ENCODE measurements at places on chromosomes 16 and 17. TPM values are rescaled to one million over a fixed set of nuclear protein-coding genes. Genes with fewer than 3 reads are reported as not detected.

DNA sequence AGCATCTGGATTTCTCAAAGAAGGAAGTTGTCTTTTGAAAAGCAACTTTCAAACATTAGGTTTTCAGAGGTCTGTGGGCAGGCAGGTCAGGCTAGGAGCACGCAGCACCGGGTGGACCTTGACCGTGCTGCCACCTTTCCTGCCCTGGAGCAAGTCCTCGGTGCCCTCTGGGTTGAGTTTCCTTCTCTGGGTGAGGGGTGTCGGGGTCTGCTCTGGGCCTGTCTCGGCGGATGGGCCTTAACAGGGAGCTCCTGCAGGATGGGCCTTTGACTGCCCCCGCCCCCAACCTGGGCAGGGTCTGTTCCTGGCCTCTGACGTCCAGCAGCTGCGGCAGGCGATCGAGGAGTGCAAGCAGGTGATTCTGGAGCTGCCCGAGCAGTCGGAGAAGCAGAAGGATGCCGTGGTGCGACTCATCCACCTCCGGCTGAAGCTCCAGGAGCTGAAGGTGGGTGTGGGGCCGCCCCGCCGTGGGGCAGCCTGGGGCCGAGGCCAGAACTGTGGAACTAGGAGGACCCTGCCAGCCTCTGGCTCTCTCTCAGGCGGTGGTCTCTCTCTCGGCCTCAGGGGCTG, 8.7 kb downstream of the DEF8 start:
- H3K27ac ChIP-seq: peak overlapping the region; percentile 73
- H3K27me3 ChIP-seq: no peaks in the 10 kb centered on the region
- no peak overlapping the region for H3K4me3 ChIP-seq
- no peaks in the 10 kb centered on the region for H3K4me1 ChIP-seq
- peaks cover 55% of the 10 kb centered on the region for H3K36me3 ChIP-seq

GRCh38 chr16:68660359-68660795, 15.3 kb downstream of the CDH3 start:
- no peak overlapping the region for H3K4me3 ChIP-seq
- H3K4me1 ChIP-seq: no peaks in the 10 kb centered on the region
- H3K36me3 ChIP-seq: no peaks in the 10 kb centered on the region
- DNase-seq: no peak
- no peak overlapping the region for H3K27ac ChIP-seq
- H3K27me3 ChIP-seq: no peaks in the 10 kb centered on the region

GRCh38 chr17:65041518-65041917, 15.0 kb downstream of the GNA13 start:
- H3K4me3 ChIP-seq: no peak overlapping the region
- no peak for DNase-seq
- peak overlapping the region; percentile 32 for H3K27ac ChIP-seq
- H3K36me3 ChIP-seq: no peaks in the 10 kb centered on the region
- peaks cover 52% of the 10 kb centered on the region for H3K4me1 ChIP-seq

GRCh38 chr17:27242951-27243350, 51.0 kb upstream of the WSB1 start:
- peaks cover 58% of the 10 kb centered on the region for H3K4me1 ChIP-seq
- no peak overlapping the region for H3K4me3 ChIP-seq
- no peaks in the 10 kb centered on the region for H3K27me3 ChIP-seq
- DNase-seq: no peak
- peak overlapping the region; percentile 93 for H3K27ac ChIP-seq
- no peaks in the 10 kb centered on the region for H3K36me3 ChIP-seq

- H3K36me3 ChIP-seq: no peaks in the 10 kb centered on the region
- DNase-seq: peak; percentile 73
- H3K4me3 ChIP-seq: no peak overlapping the region
- H3K4me1 ChIP-seq: no peaks in the 10 kb centered on the region
- H3K27me3 ChIP-seq: no peaks in the 10 kb centered on the region
Observed at GRCh38 chr17:79047923-79048825, 24.2 kb downstream of the C1QTNF1 start.

DNA sequence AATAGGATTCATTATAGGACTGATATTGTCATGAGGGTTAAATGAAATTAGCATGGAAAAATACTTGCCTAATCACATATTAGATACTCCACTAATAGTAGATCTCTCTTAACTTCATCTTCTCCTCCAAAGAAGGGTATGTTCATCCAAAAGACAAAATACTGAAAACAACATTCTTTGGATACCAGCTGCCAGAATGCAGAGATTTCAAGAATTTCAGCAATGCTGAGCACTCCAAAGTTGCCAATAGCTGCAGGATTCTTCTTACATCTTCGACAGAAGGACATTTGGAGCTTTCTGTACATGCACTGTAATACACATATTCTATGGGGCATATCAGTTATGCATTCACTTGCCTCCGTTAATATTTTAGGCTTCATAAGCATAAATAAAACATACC, 436.5 kb downstream of the HAPSTR1 start:
- H3K4me3 ChIP-seq: no peak overlapping the region
- no peaks in the 10 kb centered on the region for H3K27me3 ChIP-seq
- H3K36me3 ChIP-seq: no peaks in the 10 kb centered on the region
- no peaks in the 10 kb centered on the region for H3K4me1 ChIP-seq

- no peaks in the 10 kb centered on the region for H3K36me3 ChIP-seq
- no peak for DNase-seq
- no peaks in the 10 kb centered on the region for H3K27me3 ChIP-seq
- H3K4me3 ChIP-seq: no peak overlapping the region
Observed at GRCh38 chr17:58694302-58694701, 1.9 kb downstream of the RAD51C start.

- H3K27me3 ChIP-seq: no peaks in the 10 kb centered on the region
- peak overlapping the region; percentile 15 for H3K27ac ChIP-seq
- H3K4me3 ChIP-seq: no peak overlapping the region
Observed at GRCh38 chr16:81645266-81645694, 133.8 kb upstream of the PLCG2 start.

- no peak for DNase-seq
- H3K27me3 ChIP-seq: no peaks in the 10 kb centered on the region
- peaks cover 65% of the 10 kb centered on the region for H3K36me3 ChIP-seq
Observed at GRCh38 chr16:2319606-2320005, 20.9 kb downstream of the ABCA3 start.

- H3K27ac ChIP-seq: peak overlapping the region; percentile 84
- H3K4me1 ChIP-seq: peaks cover 32% of the 10 kb centered on the region
- peaks cover 8% of the 10 kb centered on the region for H3K27me3 ChIP-seq
- H3K4me3 ChIP-seq: peak overlapping the region; percentile 72
- peak; percentile 61 for DNase-seq
Observed at GRCh38 chr16:54928016-54928356, 2.7 kb upstream of the IRX5 start.

DNA sequence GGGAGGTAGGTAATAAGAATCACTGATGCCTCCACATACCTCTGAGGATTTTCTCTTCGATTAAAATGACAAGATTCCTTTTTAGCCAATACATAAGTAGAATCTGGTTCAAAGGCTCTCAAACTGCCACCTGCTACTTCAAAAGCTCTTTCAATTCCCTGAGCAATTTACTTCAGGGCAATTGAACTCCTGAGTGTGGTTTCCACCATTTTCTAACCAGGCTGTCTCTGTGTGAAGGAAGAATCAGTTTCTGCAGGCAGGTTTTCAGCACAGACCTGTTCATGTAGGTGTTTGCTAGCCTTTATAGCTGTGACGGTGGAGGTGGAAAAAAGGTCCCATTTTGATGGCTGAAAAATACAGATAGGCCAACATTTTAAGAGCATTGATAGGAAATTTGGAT, 18.2 kb upstream of the HS3ST3B1 start:
- no peak overlapping the region for H3K27ac ChIP-seq
- DNase-seq: no peak
- H3K36me3 ChIP-seq: no peaks in the 10 kb centered on the region
- no peaks in the 10 kb centered on the region for H3K4me1 ChIP-seq
- H3K4me3 ChIP-seq: no peak overlapping the region
- no peaks in the 10 kb centered on the region for H3K27me3 ChIP-seq

DNA sequence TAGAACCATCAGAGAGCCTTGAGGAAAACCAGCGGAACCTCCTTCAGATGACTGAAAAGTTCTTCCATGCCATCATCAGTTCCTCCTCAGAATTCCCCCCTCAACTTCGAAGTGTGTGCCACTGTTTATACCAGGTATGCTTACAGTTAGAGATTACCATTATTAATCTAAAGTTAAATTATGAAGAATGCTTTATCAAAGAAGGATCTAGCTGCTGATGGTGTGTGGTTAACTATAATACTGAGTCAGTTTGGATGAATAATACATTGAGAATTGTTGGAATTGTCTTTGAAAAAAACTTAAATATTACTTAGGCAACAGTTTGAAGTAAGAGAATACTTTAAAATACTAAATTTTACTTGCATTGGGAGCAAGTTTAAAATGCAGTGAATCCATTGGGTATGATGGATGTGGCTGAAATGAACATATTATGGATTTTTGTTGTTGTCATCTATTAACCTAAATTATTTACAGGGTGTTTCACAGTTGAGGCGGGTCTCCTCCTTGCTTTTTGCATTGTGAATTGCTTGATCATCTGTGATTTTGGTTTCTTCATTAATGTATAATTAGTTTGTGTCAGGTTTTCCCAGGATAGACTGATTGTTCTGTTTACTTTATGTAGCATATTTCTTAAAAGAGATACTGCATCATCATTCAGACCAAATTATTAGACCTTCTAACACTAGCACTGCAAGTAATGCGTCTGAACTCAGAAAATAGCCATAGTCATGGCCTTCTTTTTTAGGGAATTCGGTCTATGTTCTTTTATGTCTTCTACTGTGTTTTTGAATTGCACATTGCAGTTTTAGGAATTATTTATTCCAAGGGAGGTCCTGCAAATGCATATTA, 47.8 kb downstream of the OMG start:
- no peaks in the 10 kb centered on the region for H3K36me3 ChIP-seq
- H3K4me3 ChIP-seq: no peak overlapping the region
- H3K4me1 ChIP-seq: no peaks in the 10 kb centered on the region
- DNase-seq: no peak
- H3K27ac ChIP-seq: no peak overlapping the region

- H3K27me3 ChIP-seq: no peaks in the 10 kb centered on the region
- H3K4me1 ChIP-seq: no peaks in the 10 kb centered on the region
- H3K36me3 ChIP-seq: no peaks in the 10 kb centered on the region
- H3K4me3 ChIP-seq: no peak overlapping the region
- no peak overlapping the region for H3K27ac ChIP-seq
Observed at GRCh38 chr17:43043307-43043706, 18.3 kb downstream of the RND2 start.

DNA sequence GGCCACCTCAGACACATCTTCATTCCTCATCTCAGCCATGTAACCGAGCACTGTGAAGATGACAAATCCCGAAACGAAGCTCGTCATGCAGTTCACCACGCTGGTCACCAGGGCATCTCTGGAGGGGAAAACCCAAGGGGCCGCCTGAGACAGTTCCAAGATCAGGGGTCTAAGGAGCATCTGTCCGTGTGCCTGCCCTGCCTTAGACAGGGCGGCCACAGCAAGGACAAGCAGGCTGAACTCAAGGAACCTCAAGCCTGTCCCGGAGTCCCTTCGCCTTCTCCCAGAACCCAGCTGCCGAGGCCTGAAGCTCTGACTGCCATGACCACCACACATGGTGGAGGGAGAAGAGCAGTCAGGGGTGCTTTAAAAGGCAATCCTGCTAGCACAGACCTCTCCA, 22.7 kb downstream of the SLC6A4 start:
- no peak overlapping the region for H3K4me3 ChIP-seq
- no peaks in the 10 kb centered on the region for H3K4me1 ChIP-seq
- H3K36me3 ChIP-seq: no peaks in the 10 kb centered on the region
- no peaks in the 10 kb centered on the region for H3K27me3 ChIP-seq
- DNase-seq: no peak
- no peak overlapping the region for H3K27ac ChIP-seq

DNA sequence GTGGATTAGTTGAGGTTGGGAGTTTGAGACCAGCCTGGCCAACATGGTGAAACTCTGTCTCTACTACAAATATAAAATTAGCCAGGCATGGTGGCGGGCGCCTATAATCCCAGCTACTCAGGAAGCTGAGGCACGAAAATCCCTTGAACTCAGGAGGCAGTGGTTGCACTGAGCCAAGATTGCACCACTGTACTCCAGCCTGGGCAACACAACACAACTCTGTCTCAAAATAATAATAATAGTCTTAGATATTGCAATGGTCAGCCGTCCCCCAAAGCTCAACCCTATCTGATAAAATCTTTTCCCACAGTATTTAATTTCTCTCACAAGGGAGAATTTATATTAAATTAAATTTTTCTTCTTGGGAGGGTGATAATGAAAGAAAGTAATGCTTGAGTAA, 169.6 kb downstream of the XYLT1 start:
- H3K4me3 ChIP-seq: no peak overlapping the region
- H3K4me1 ChIP-seq: peaks cover 10% of the 10 kb centered on the region
- no peak for DNase-seq
- no peaks in the 10 kb centered on the region for H3K36me3 ChIP-seq
- no peaks in the 10 kb centered on the region for H3K27me3 ChIP-seq

DNA sequence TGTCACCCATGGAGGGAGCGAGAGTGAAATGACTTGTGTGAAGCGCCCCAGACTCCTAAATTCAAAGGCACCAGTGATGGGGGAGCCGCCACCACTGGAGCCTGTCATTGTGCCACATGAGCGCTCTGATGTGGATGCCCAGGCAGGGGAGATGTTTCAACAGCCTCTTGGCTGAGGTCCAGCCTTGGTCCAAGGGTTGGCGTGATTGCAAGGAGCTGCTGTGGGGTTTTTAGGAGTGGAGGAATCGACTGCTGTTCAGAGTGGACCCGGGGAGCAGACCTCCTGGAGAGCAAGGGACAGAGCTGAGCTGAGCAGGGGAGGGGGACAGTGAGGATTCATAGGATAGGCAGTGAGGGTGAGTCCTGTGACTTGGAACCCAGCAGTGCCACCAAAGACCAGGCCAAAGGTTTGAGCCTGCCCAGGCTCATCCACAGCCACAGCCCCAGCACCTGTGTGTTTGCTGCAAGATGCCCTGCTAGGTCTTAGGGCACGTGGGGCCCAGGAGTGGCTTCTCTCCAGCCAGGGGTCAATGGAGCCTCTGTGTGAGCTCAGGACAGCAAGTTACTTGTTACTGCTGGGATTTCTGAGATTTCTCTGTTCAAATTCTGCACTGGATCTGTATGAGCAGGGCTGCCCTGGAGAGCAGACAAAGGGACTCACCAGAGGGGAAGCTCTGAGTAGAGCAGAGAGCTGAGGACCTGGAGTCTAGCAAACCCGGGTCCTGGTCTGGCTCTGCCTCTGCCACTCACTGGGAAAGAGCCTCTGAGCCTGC, 20.3 kb downstream of the RHBDL3 start:
- H3K27me3 ChIP-seq: no peaks in the 10 kb centered on the region
- no peak overlapping the region for H3K27ac ChIP-seq
- no peak for DNase-seq
- no peaks in the 10 kb centered on the region for H3K36me3 ChIP-seq
- H3K4me1 ChIP-seq: peaks cover 4% of the 10 kb centered on the region
- no peak overlapping the region for H3K4me3 ChIP-seq

DNA sequence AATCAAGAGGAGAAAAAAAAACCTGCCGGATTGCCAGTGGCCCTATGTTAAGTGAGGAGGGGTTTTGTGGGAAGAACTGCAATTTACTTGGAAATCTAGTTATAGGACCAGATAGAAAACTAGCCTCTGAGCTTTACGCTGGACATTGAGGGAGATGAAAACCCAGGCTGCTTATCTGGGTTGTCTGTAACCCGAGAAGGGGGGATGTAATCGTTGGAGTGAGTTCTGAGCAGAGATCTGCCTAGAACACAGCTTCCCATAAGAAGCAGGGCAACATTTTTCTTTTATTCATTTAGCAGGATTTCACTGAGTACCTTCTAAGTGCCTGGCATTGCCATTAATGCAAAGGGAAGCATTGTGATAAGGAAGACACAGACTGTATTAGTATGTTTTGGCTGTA, 70.6 kb downstream of the KATNIP start:
- peaks cover 8% of the 10 kb centered on the region for H3K4me1 ChIP-seq
- no peak for DNase-seq
- no peak overlapping the region for H3K4me3 ChIP-seq
- H3K27me3 ChIP-seq: no peaks in the 10 kb centered on the region
- H3K36me3 ChIP-seq: no peaks in the 10 kb centered on the region

Gene KRTAP9-2
- total RNA-seq: not detected

Gene SSH2
- 55.9 TPM for total RNA-seq

Gene P2RX1
- 9.5 TPM for total RNA-seq

Gene BHLHA9
- total RNA-seq: not detected

Gene DOC2A
- 7.3 TPM for total RNA-seq
